CD4-positive, alpha-beta T cell treated with Interleukin-4 for 4 hours (primary cell): ENCODE measurements at places on chromosomes 6 and 20.
A peak's percentile ranks its signal among the peaks of the same experiment; 100 is the strongest.

GRCh38 chr6:100891079-100891478, 9.9 kb upstream of the ASCC3 start:
- DNase-seq: no peak

- DNase-seq: no peak
These were observed 2.8 kb downstream of the RING1 start for GRCh38 chr6:33211136-33211535.

GRCh38 chr20:13401596-13401995, 180.5 kb downstream of the ISM1 start:
- no peak for DNase-seq

GRCh38 chr6:144155529-144155928, 5.2 kb downstream of the STX11 start:
- DNase-seq: no peak

- DNase-seq: peak; percentile 40
These were observed 30.4 kb downstream of the KCNQ2 start for GRCh38 chr20:63442100-63442493.

DNA sequence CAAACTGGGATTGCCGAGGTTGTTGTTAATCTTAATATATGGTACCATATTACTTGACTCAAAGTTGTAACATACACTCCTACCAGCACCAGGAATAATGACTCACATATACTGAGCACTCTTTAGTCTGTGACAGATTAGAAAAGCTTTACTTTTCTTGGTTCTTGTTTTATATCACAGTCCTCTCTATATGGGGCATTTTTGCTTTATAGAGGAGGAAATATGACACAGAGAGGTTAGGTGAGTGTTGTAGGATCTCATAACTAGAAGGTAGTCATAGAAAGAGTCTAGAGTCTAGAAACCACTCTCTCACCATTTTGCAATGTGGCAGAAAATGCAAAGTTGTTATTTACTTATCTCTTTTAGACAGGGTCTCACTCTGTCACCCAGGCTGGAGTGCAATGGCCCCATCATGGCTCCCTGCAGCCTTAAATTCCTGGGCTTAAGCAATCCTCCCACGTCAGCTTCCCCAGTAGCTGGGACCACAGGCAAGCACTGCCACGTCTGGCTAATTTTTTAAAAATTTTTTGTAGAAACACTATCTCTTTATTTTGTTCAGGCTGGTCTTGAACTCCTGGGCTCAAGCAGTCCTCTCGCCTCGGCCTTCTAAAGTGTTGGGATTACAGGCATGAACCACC, 13.4 kb downstream of the TRIM38 start:
- DNase-seq: no peak

- DNase-seq: no peak
These were observed 23.3 kb upstream of the ZBTB24 start for GRCh38 chr6:109506314-109506713.

DNA sequence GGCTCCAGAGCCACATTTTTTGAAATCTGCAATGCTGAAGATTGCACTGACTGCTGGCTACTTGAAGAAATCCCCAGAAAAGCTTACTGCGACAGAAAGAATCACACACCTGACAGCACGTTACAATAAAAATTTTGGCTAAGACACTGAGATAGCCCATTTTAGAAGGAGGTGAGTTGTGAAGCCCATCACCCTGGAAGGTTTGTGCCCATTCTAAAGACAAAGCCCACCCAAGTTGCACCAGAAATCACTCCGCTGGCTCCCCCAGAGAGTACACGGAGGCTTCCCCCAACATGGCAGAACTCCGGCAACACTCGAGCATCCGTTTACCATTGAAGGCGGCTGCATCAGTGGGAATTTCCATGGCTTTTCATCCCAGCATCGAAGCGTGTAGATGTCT, 29.4 kb downstream of the LPA start:
- DNase-seq: no peak

DNA sequence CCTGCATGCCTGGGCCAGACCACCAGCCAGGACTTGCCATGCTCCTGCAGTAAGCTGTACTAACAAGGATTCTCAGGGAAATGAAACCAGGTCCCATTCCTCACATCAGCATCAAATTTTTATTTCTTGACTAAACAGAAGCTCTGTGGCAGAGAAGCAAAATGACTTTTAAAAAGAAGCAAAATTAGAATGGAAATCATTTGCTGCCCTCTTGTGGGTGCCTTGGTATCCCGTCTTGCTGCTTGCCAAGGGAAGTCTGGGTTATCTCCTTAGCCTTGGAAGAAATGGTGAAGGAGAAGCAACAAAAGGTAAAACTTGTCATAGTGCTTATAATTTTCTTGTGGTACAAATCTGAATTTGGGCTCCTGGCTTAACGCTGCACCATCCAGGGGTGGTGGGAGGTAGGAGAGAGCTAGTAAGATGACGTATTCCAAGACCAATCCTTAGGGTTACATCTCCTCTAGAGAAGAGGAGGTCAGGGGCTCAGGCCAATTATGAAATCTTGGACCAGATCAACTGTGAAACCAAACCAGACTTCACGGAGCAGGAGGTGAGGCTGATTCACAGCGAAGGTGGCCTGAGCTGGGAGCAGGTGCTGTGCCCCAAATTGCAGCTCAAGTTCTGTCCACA, 107.5 kb downstream of the FAXC start:
- no peak for DNase-seq

DNA sequence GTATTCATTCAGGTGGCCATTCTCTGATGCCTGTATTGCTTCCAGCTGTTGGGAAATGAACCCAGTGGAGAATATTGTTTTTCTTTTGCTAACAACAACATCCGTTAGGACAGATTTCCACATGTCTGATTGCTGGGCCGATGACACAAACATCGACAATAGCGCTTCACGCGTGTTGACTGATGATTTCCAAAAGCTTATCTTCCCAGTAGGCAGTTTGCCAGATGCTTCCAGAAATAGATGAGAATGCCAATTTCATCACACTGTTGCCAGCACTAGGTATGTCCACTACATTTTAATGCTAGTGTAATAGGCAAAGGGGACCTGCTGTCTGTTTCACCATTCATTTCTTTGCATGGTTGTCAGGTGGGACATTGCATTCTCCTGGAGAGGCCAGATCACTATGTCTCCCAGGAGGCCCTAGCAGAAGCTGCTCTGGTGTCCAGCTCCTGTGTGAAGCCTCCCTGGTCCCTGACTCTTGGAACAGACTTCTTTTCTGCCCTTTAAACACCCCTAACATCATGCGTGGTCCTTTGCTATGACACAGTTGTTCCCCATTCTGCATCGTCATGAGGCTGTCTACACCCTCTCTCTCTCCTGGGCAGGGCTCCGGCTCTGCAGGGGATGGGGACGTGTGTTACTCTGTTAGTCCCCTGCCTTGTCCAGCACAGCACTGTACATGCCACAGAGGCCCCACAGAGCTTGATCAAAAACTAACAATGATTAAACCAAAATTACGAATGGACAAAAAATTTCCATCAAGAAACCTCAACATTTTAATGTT, 181.6 kb downstream of the CDH26 start:
- DNase-seq: no peak

GRCh38 chr6:15956205-15957106, 172.4 kb upstream of the MYLIP start:
- no peak for DNase-seq

DNA sequence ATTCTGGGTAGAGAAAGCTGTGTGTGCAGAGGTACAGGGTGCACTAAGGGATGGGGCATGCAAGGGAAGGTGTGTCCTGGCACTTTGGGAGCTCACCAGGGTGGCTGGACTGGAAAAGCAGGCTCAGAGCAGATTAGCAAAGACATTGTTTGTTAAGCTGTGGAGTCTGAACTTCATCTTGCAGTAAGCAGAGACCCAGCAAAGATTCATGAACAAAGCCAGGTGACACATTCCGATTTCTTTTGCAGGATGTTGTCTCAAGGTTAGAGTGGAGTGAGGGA, 28.8 kb downstream of the DUSP22 start:
- no peak for DNase-seq

- no peak for DNase-seq
These were observed 13.6 kb downstream of the ITPA start for GRCh38 chr20:3222635-3223600.

- no peak for DNase-seq
These were observed 63.4 kb downstream of the SYNE1 start for GRCh38 chr6:152573762-152574161.

DNA sequence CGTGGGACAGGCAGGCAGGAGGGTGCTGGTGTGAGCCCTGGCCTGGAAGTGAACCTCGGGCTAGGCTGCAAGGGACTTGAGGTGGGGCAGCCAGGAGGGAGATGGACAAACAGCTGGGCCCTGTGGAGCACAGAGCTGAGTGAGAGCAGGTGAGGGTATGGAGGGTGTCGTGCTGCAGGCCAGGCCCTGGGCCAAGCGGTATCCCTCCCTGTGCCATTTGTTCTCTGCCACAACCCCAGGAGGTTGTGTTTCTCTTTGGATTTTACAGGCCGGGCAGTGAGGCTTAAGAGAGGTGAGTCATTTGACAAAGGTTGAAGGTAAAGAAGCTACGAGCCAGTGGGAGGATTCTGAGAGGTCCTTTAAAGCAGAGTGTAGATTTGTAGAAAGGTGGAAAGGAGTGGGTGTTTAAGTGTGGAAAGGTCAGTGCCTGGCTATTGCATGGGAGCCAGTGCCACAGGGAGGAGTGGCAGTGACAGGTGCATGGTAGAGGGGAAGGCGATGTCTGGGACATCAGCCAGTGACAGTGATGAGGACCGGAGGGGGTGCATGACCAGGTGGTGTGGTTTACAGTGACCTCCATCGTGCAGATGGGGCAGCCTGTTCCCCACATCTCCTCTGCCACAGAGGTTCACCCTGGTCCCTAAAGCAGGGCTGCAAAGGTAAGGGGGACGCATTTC, 39.8 kb downstream of the GMPR start:
- no peak for DNase-seq

GRCh38 chr6:140317950-140318349, 943.5 kb upstream of the CITED2 start:
- DNase-seq: no peak

DNA sequence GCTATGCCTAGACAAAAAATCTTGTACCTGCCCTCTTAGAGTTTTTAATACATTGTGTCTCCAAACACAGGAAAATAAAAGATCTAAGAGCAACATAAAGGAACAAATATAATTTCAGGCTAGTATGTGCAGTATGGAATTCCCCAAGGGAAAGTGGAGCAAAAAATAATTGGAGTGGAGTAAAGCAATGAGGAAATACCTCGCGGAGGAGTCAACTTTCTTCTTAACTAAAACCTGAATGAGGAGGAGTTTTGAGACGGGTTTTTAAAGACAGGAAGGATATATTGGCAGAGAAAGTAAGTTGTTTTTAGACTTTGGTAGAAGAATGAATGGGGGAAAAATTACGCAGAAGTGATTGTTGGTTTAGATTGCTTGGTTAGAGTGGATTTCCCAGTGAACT, 14.0 kb downstream of the HIVEP1 start:
- DNase-seq: no peak

GRCh38 chr6:119760046-119760445, 410.5 kb upstream of the MAN1A1 start:
- DNase-seq: no peak

DNA sequence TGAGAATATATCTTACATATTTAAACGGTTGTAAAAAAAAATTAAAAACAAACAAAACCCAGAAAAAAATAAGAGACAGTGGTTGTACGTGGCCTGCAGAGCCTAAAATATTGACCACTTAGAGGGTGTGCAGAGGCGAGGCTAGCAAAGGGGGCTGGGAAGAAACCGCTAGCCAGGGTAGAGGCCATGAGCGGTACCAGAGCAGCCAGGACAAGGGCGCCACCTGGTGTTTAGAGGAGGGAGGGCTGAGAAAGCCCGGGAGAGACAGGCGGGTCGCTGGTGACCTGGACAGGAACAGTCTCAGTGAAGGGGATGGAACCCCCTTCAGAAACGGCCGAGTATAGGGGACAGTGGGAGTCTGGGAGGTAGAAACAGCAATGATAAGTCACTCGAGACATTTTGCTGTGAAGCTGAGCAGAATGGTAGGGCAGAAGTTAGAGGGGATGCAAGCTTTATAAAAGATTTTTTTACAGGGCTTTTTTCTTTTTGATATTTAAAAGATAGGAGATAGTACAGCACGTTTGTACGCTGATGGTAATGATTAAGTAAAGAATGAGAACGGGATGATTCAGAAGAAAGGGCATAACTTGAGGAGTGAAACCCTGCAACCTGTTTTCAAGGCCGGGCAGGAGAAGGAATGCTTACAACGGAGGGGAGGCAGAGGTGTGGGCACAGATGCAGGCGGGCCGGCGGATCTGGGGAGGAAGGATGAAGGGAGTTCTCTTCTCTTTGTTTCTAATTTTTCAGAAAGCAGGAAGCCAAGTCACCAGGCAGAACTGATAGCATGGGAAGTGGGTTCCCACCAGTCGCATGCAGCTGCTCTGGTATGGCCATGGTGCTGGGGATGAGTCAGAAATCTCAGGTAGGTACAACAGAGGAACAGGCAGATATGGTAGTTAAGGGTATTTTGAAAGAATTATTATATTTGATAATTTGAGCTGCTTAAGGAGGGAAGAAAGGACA, 76.2 kb downstream of the FAM229B start:
- DNase-seq: peak; percentile 64

- no peak for DNase-seq
These were observed 86.9 kb downstream of the TBC1D32 start for GRCh38 chr6:121247386-121247785.

- DNase-seq: no peak
These were observed 426.4 kb downstream of the PRKN start for GRCh38 chr6:162301128-162301527.

- no peak for DNase-seq
These were observed 2.5 kb upstream of the TMEM14B start for GRCh38 chr6:10745116-10745515.

- DNase-seq: no peak
These were observed 61.9 kb downstream of the ESR1 start for GRCh38 chr6:151869345-151869744.

DNA sequence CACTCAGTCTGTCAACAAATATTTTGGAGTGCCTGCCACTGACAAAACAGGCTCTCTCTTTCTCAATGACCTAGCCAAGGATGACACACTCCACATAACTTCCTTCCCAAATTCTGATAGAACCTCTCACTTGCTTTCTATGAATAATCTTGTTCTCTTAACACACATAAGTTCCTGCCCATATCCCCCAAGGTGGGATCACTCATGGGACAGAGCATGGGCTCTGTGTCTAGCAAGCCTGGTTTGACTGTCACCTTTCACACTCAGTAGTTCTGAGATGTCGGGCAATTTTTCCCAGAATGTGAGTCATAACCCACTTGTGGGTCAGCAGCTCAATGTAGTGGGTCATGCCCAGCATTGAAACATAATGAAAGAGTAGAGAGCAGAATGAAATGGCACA, 78.1 kb downstream of the LRFN2 start:
- DNase-seq: no peak
